Heart right ventricle (tissue), 16 donors: ENCODE measurements at places on chromosomes 7 and 10. TPM values are rescaled to one million over a fixed set of nuclear protein-coding genes. Genes with fewer than 3 reads are reported as not detected.

Gene ATXN7L1
- 1.7 TPM for polyA plus RNA-seq

Gene CASP2
- polyA plus RNA-seq, result 4.4 TPM

Gene CNPY4
- polyA plus RNA-seq, result 11.7 TPM

DNA sequence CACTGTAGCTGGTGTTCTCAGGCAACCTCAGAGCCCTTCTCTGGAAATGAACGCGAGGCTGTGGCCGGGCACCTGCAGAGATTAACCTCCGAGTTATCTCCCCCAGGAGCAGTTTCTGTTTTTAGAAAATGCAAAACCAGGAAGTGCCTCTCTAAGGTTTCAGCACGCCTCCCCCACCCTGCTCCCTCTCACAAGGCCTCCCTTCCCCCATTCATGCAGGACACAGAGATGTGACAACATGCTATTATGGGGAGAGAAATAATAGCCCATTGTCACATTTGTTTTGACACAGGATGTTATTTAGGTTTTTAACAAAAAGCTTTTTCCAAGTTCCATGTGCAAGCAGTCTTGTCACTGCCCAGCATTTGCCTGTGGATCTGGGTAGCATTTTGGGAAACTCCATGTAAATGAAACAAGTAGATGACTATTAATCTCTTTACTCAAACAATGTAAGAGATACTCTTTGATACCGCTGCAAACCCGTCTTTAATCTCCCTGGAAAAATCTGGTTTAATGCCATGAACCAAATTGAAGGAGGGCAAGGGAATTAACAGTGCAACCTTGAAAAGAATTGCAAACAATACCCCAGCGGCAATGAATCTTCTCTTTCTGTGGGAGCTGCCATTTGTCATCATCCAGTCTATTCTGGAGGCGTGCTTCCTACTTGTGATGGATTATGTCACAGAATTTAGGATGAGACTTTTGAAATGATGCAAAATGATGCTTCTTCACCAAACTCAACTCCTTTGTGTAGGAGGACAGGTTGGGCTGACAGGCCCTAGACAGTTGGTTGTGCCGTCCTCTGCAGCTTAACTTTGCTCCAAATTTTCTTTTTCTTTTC lies 86.5 kb upstream of the NMT2 start:
- DNase-seq, result no peak

Gene MDFIC
- 13.5 TPM for polyA plus RNA-seq

Gene NODAL
- 0.04 TPM for polyA plus RNA-seq

Gene STEAP4
- 13.1 TPM for polyA plus RNA-seq

DNA sequence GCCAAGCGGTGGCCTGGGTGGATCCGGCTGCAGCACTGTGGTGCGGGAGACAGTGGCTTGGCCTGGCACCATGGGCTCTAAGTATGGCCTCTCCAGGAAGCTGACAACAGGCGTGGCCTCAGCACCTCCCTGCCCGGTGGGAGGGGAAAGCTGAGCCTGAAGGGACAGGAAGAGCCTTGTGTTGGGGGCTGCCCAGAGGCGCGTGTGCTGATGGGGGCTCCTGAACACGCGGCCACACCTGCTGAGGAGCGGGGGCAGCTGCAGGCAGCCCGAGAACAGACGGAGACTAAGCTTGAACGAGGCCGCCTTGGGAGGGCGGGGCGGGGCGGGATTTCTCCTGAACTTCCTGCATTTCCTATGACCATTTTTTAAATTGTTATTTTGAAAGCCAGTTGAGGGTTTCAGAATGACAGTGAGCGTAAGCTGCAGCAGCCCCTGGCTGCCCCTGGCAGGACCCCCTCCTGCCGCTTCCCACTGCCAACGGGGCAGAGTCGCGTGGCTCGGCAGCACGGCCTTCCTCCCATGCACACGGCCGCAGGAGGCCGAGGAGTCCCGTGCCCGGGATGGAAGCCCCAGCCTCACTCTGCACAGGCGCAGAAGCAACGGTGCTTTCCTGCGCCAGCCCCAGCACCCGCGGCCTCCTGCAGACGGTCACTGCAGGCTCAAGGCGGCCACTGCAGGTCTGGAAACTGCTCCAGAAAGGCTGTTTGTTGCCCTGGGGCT lies 43.2 kb downstream of the DPYSL4 start:
- DNase-seq, result no peak

GRCh38 chr7:4051696-4052095 lies 630.4 kb upstream of the FOXK1 start:
- DNase-seq, result no peak

GRCh38 chr7:116806046-116806944 lies 56.1 kb upstream of the CAPZA2 start:
- no peak for DNase-seq

GRCh38 chr10:119275085-119275484 lies 67.7 kb downstream of the GRK5 start:
- DNase-seq, result no peak

Gene GATA3
- 1.2 TPM for polyA plus RNA-seq

DNA sequence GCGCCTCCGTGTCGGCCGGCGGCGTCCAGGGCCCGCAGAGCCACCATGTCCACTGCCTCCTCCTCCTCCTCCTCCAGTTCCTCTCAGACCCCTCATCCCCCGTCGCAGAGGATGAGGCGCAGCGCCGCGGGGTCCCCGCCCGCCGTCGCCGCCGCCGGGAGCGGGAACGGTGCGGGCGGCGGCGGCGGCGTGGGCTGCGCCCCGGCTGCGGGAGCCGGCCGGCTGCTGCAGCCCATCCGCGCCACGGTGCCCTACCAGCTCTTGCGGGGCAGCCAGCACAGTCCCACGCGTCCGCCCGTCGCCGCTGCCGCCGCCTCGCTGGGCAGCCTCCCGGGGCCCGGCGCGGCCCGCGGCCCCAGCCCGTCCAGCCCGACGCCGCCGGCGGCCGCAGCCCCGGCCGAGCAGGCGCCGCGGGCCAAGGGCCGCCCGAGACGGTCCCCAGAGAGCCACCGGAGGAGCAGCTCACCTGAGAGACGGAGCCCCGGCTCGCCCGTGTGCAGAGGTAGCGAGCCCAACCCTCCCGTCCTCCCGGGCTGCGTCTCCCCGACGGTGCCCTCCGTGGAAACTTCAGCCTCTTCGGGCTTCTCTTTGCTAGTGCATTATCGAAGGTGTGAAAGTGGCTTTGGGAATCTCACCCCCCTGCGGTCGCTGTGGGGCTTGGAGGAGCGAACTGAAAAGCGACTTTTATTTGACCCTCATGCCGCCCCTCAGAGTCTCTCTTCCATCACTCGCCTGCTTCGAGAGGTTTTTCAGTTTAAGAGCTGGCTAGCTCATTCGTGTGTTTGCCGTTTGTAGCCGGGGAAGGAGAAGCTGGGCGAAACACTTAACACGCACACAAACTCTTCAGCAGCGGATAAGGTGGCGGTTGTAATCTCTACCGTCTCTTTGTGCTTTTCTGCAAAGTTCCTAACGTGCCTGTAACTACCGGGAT lies 975 bp downstream of the GLCCI1 start:
- DNase-seq, result peak; percentile 26

- no peak for DNase-seq
Measured at GRCh38 chr10:11849911-11850310, 26.8 kb downstream of the PROSER2 start.

GRCh38 chr10:119207713-119208552 lies 562 bp downstream of the GRK5 start:
- DNase-seq, result peak; percentile 70

DNA sequence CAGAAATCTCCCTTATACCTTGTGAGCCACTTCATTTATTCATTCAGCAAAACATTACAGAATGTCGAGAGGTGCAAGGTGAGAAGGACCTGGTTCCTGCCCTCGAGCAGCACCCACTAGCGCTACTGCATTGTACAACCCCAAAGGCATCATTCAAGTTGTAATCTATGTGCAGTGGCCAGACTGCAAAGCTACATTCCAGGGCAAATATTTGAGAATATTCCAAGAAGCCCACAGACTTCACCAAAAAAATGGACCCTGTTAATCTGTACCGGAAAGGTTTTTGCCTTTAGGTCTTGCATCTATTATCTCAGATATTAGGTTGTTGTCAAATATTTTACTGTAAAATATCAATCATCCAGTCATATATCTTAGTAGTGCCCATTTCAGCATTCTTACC lies 295.4 kb upstream of the FZD1 start:
- DNase-seq, result no peak

Gene RBP3
- polyA plus RNA-seq, result not detected

GRCh38 chr7:45203936-45204445 lies 46.4 kb downstream of the RAMP3 start:
- no peak for DNase-seq

Gene LRRC4
- 1.4 TPM for polyA plus RNA-seq

GRCh38 chr10:58565271-58565670 lies 52.6 kb downstream of the BICC1 start:
- DNase-seq, result no peak

Gene FFAR4
- polyA plus RNA-seq, result 0.07 TPM

- DNase-seq, result no peak
Measured at GRCh38 chr10:86443936-86444335, 77.3 kb upstream of the GRID1 start.

GRCh38 chr10:70917635-70918034 lies 29.3 kb upstream of the PCBD1 start:
- no peak for DNase-seq

DNA sequence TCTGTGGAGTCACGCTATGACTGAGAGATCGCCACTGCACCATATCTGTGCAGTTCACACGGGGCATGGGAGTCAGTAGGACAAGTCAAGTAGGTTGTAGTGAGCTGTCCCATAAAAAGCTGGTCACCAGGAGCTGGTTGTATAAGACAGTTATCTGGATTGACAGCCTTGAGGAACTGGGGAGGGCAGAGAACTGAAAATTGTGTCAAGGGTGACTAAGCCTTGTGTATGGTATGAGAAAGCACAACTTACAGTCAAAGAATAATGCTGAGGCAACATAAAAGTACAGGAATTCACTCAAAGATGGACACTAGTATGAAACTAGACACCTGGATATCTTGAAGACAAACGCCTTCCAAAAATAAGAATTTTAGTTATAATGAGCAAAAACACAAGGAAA lies 564.9 kb downstream of the POM121L12 start:
- DNase-seq, result no peak

- DNase-seq, result no peak
Measured at GRCh38 chr7:26858241-26858715, 6.1 kb downstream of the SKAP2 start.

Gene ANKRD30A
- polyA plus RNA-seq, result not detected

- DNase-seq, result no peak
Measured at GRCh38 chr7:38129579-38129978, 48.5 kb upstream of the STARD3NL start.

Gene PDE6C
- polyA plus RNA-seq, result not detected

Gene AMPH
- polyA plus RNA-seq, result 1.2 TPM

DNA sequence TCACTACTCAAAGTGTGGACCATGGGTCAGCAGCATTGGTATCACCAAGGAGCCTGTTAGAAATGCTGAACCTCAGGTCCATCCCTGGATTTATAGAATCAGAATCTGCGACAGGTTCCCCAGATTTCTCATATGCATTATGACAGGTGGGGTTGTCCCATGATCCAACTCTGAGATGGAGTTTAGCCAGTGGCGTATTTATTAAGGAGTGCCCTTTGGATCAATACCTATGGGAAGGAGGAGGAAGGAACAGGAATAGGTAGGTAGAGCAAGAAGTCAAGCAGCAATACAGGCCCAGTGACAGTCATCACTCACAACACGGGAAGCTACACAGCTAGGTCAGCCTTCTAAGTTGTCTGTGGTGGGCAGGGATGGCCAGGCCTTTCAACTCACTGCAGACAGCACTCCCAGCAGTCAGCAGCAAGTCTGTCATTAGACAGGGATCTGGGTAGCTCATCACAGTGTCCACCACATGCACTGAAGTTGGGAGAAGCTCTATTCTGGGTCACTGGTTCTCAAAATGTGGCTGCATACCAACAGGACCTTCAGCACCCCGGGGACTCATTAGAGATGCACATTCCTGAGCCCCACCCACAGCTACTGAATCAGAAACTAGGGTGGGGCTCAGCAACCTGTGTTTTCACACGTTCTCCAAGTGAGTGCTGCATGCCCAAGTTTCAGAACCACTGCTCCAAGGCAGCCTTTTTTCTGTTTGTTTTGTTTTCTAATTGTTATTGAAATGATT lies 532.3 kb upstream of the GALNT17 start:
- DNase-seq, result no peak

GRCh38 chr7:8189625-8190024 lies 72.3 kb downstream of the ICA1 start:
- no peak for DNase-seq

Gene SLC29A4
- 5.3 TPM for polyA plus RNA-seq

- DNase-seq, result no peak
Measured at GRCh38 chr7:133054162-133054840, 27.6 kb downstream of the CHCHD3 start.

DNA sequence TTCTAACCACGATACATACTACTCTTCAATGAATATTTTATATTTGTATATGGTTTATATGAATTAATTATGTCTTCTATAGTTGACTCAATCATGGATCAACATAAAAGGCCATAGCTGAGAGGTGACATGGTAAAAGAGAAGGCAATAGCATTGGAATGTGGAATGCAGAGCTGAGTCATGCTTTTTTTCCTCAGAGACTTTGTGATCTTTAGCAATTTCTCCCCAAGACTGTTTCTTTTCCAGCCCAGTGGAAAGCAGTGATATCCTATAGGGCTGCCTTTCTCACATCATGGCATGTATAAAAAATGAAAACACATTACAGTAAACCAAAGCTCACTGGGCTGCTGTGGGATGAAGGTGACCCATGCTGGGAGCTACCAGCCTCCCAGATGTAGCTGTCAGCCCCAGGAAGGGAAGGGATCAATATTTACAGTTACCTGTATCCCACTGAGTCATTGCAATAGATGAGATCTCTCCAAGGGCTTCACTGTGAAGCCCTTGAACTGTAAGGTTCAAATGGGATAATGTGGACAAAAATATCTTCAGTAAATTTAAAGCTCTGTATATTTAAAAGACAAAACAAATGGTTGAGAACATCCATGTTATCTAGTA lies 30.2 kb downstream of the SLC39A12 start:
- no peak for DNase-seq

DNA sequence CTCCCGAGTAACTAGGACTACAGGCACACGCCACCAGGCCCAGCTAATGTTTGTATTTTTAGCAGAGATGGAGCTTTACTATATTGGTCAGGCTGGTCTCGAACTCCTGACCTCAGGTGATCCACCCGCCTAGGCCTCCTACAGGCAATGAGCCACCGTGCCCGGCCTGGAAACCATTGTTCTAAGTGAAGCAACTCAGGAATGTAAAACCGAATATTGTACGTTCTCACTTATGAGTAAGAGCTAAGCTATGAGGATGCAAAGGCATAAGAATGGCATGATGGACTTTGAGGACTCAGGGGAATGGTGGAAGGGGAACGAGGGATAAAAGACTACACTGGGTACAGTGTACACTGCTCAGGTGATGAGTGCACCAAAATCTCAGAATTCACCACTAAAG lies 235.1 kb upstream of the AUTS2 start:
- DNase-seq, result no peak
